Renal pelvis (tissue), 12 donors: ENCODE measurements at places on chromosomes 5 and 9.

GRCh38 chr5:7873216-7873615, 4.3 kb downstream of the MTRR start:
- DNase-seq = no peak

DNA sequence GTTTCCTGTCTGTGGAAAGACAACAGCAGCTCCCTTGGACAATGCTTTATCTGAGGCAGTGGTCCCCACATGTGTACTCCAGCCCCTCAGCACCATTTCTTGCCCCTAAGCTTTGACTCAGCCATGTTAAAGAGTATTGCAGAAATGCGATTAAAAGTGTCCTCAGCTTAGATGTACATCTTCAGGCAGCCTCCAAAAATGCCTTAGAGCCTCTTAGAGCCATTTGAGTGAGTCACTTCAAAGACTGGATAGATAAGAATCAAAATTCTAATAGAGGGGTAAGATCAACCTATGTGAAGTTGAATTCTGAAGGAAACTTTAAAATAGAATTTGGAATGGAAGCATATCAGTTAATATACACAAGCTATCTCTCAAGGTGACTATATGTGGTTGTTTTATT, 296.3 kb downstream of the ADAMTS6 start:
- no peak for DNase-seq

GRCh38 chr5:60026161-60026560, 132.6 kb upstream of the PDE4D start:
- DNase-seq = no peak

DNA sequence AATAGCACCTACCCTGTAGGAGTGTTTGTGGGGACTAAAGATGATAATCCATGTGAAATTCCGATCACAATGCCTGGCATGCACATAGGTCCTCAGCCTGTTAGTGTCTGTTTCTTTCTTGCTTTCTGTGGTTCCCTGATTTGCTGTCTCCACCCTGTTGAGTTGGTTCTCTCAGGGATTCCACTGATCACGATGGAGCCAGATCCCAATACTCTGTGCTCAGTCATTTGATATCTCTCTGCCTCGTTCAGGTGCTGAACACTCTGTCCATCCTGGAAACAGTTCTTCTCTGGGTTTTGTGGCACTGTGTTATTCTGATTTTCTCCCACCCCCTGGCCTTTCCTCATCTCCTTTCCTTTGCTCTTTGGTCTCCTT, 60.8 kb downstream of the ARHGAP26 start:
- DNase-seq = no peak

DNA sequence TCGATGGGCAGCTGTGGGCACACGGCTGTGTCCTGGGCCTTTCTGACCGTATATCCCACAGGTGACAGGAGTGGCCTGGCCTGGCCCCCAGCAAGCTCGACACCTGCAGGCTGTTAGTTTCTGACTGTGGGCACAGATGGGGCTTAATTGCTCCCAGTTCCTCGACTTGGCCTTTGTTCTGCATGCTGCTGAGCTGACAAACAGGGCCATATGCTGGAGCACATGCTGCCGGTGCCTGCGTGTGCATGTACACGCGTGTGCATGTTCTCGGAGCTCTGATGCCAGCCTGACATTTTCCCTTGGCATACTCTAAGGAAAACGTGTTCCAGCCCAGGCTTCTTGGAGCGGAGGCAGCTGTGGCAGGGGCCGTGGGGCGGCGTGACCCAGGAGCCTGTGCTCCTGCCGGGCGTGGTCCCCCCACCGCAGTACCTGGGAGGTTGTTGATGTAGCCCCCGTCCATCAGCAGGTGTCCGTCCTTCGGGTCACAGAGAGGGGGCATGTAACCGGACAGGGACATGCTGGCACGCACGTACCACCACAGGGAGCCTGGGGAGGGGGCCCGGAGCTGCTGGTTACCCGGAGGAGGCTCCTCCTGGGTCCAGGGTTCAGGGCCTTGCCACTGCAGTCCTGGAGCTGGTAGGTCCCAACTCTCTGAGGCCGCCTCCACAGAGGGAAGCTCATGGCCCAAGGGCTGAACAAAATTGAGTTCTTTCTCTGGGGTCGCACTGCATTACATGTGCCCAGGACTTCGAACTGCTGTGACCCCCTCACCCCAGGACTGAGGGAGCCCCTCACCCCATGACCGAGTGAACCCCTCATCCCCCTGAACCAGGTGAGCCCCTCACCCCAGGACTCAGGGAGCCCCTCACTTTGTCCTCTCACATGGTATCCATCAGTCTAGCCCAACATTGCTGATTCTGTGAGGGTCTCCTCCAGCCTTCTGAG, 4.1 kb upstream of the NSMF start:
- no peak for DNase-seq

GRCh38 chr5:156778139-156778706, 71.9 kb upstream of the PPP1R2B start:
- no peak for DNase-seq

- DNase-seq = peak; percentile 47
These were observed 136.3 kb downstream of the TENT4A start for GRCh38 chr5:6849316-6850105.

- DNase-seq = no peak
These were observed 104.4 kb downstream of the EGFLAM start for GRCh38 chr5:38362713-38363112.

DNA sequence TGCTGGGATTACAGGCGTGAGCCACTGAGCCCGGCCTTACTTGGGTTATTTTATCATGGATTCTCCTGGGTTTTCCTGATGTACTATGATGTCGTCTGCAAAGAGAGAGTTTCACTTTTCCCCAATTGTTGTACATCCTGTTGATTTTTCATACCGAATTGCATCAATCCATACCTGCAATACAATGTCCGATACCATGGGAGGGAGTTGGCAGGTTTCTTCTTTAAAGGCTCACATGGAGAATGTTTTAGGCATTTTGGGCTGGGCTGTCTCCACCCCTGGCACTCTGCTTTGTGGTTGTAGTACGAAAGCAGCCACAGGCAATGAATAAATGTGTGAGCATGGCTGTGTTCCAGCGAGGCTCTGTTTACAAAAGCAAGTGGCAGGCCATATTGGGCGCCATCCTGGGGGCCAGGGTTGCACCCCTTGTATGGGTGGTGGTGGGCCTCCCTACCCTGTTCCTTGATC, 35.1 kb upstream of the EXOC3 start:
- no peak for DNase-seq

GRCh38 chr5:169226895-169227294, 74.0 kb downstream of the SLIT3 start:
- DNase-seq = no peak

DNA sequence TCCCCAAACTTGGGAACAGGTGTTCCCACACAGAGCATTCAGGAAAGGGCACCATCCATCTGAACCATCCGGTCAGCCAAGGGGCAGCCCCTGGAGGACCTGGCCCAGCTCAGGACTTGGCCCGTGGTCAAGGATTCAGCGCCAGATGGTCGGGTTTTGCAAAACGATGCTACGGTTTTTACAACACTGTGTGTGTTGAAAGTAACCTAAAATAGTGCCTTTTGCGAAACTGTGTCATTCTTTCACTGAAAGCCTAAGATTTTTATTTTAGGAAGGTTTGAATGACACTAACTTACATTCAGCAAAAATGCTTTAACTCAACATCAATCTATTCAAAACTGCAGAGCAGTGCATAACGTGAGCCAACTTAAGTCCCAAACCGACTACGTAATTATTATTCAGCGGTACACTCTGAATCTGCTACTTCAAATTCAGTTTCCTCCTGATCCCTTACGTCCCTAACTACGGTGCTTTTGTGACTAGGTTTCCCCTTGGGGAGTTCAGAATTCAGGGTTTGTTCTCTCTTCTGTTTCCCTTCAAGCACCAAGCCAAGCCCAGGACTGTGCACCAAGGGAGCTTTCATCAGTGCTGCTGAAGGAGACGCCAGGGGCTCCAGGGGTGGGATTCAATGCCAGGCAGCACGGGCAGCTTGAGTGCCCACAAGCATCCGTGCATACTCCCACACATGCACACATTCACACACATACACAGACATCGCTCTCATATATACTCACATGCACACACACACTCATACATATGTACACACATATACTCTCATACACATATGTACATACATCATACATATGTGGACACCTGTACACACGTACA, 25.8 kb downstream of the LPCAT1 start:
- DNase-seq = no peak

GRCh38 chr9:110330484-110331105, 7.1 kb downstream of the TXNDC8 start:
- DNase-seq = no peak

DNA sequence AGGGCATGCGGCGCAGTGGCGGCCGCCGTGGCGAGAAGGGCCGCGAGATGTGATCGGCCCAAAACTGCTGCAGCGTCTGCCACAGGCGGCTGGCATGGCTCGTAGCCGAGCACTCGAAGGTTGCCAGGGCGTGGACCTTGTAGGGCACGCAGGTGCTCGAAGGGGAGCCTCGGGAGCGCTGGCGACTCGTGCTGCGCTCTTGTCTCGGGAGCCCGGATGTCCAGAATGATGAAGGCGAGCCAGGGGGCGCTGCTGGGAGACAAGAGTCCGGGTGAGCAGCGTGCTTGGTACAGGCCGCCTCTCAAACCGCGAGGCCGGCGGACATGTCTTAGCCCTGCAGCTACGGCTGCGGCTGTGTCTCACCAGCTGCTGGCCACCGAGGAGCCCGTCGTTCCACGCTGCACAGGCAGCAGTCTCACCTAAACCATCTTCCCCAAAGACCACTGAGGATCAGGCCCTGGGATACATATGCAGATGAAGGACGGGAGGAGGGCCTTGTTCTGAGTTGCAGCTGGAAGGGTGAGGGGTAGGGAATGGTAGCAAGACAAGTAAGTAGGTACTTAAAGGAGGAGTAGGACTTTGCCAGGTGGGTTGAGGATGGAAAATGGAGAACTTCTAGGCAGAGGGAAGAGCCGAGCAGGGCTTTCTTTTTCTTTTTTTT, 1.7 kb downstream of the CBY3 start:
- DNase-seq = peak; percentile 85

DNA sequence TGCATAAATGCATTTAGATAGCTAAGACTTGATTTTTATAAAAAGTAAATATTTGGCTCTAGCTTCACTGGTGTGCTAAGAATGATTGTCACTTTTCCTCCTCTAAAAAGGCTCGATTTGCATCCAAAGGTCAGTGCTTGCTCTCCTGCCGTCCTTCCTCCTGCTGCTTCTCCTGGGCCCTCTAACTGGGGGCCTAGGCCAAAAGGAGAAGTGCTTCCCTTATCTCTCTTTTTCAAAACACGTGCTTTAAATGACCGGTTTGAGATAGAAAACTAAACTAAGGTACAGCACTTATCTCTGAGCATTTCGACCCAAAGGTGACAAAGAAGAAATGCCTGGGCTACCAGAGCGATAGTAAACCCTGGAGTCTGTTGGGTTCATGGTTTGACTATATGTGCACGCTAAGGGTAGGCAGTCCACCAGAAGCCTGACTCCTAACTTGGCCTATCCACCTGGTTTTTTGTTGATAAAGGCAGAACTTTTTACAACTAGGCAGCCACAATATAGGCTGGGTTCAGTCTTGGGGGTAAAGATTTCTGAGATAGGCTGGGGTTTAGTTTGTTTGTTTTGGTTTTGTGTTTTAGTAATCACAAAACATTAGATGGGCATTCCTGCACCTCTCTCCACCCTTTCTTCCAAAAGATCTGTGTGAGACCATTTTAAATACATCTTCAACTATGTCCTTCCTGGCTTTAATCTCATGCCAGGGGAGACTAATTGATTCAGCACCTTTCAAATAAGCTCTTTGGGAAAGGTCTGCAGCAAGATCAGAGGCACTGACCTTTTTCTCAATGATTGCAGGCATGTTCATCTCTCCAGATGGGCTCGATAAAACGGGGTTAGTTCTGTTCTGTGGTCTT, 3.8 kb downstream of the NR2F1-AS1 start:
- DNase-seq = no peak

- no peak for DNase-seq
These were observed 52.0 kb upstream of the DAPK1 start for GRCh38 chr9:87445646-87446045.

DNA sequence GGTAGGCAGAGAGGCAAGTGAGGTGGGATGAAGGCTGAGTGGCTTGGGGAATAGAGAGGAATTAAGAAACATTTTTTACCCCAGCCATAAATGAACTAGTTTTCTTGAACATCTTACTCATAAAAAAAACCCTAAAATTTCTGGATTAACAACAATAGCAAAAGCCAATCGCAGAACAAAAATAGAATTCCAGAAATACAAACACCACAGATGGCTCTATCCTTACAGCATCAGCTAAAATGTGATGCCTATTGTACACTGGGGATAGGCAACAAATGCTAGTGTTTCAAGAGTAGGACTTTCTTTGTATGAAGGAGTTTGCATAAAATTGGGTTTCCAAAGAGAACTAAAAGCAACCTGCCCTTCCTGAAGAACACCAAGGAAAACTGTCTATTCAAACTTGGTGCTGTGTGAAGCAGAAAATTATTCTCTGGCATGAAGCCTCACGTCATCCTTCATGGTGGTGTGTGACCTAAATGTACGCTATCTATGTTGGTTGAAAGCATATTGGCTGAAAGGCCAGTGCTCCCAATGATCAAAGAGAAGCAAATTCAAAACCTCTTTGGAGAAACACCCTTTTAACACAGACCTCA, 82.9 kb downstream of the JAKMIP2 start:
- DNase-seq = no peak

GRCh38 chr5:151214614-151215545, 9.0 kb downstream of the CCDC69 start:
- DNase-seq = no peak
